ENCODE measurements at places on chromosomes 6 and 20.

DNA sequence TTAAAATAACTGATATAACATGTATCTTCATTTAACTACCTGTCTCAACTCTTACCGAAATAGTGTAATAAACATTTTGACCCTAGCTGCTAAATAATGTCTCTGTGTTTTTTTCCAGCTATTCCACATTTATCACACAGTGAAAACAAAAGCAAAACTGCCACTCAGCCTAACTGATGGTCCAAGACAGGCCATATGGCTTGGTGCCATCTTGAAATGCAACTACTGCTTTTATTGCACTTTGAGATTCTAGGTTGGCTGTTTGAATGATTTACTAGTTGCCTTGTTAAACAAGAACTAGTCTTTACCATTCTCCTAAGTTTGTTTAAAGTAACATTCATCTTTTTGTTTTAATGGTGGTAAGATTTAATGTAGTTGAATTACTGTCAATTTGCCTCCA is 739.8 kb downstream of the TFAP2A start:
- no peak for DNase-seq

DNA sequence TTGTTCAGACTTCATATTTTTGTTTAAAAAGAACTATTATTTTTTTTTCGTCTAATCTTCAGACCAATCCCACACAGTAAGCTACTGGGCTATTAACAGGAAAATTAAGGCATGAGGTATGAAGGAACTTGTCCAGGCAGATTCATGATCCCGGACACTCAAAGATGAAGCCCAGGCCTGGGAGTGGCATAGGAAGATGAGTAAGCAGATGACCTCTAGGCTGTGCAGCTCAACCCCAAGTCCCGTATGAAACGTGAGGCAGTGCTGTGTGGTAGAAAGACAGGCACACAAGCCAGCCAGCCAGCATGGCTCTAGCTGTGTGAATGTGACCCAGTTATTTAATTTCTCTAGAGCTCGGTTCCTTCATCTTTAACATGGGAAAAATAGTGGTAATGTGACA is 231.9 kb downstream of the CLIC5 start:
- no peak for DNase-seq

GRCh38 chr6:24283043-24283985 is 74.5 kb downstream of the DCDC2 start:
- DNase-seq, result peak; percentile 78

- DNase-seq, result no peak
Measured at GRCh38 chr6:28947831-28948270, 24.1 kb upstream of the TRIM27 start.

DNA sequence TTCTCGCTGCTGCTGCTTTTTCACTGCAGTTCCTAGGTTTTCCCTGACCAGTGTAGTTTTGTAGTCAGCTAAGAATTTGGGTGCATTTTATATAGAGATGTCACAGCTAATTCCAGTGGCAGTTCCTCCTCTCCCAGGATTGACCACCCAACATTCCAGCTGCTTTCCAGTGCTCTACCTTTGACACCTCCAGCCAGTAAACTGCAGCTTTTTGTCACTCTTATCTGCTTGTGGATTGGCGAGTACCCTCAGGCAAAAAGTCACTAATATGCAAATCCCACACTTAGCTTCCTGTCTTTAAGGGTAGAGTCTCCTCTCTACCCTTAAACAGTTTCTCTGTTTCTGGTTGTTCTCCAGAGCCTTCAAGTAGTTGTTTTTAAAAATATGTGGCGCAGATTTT is 146.9 kb upstream of the KCNG1 start:
- DNase-seq, result no peak

- no peak for DNase-seq
Measured at GRCh38 chr6:140824595-140824994, 1308.1 kb upstream of the GJE1 start.

DNA sequence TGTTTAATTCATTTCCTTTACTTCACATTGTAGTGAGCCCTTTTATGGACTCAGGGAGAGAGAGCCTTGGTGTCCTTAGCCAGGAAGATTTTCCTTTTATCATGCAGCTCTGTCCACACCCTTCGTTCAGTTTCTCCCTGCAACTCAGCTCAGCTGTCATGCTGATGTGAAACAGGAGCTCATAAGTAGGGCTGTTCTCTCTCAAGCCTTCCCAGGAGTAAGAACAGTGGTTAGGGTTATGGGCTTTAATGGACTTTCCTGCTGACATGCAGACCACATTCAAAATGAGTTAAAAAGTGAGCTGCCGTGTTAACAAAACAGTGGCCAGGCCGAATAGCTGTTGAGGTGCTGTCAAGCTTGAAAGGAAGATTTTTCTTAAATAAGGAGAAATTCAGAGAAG is 104.1 kb downstream of the BCKDHB start:
- DNase-seq, result no peak

GRCh38 chr6:62808565-62809293 is 402.5 kb upstream of the FKBP1C start:
- no peak for DNase-seq

All from kidney glomerular epithelial cell (primary cell).